ENCODE measurements at places on chromosomes 13 and 19.
A peak's percentile ranks its signal among the peaks of the same experiment; 100 is the strongest.

- DNase-seq, result no peak
Observed at GRCh38 chr19:49687566-49688316, 1.7 kb upstream of the ADM5 start.

DNA sequence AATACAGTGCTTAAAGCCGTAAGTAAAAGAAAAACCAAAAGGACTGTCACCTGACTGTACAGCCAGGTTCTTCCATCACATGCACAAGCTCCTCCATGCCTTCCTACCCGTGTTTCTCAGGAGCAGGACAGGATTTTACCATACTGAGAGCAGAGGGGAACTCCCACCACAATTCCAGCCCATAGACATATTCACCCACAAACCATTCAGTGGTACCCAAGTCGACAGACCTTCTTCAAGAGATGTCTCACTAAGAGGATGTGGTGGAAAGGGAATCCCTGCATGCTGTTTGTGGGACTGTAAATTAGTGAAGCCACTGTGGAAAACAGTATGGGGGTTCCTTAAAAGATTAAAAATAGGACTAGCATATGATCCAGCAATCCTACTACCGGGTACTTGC lies 66.9 kb upstream of the DOCK9 start:
- DNase-seq, result no peak

DNA sequence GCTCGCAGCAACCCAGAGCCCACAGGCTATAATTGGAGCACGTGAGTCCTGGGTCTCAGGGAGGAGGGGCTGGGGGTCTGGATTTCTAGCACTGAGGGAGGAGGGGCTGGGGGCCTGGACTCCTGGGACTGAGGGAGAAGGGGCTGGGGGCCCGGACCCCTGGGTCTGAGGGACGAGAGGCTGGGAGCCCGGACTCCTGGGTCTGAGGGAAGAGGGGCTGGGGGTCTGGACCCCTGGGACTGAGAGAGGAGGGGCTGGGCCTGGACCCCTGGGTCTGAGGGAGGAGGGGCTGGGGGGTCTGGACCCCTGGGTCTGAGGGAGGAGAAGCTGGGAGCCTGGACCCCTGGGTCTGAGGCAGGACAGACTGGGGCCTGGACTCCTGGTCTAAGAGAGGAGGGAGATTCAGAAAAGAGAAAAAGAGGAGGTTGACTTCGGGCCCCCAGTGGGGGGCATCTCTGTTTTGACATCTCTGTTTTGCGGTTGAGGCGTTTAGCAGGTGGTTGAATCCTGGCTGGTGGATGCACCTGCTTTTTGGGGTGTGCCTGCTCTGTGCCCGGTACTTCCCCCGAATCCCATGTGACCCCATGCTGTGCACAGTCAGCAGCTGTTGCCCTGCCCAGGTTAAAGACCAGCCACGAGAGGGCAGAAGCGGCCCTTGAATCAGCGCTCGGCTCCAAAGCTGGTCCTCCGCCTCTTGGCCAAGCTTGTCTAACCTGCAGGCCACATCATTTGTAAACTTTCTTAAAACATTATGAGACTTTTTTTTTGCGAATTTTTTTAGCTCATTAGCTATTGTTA lies 10.5 kb downstream of the PVR start:
- peak; percentile 62 for DNase-seq

GRCh38 chr13:42781352-42781751 lies at the start of gene FAM216B:
Gene FAM216B (plus strand): TSS chr13:42781584. CDS start chr13:42784068, 2,484 bp downstream.
- no peak for DNase-seq

DNA sequence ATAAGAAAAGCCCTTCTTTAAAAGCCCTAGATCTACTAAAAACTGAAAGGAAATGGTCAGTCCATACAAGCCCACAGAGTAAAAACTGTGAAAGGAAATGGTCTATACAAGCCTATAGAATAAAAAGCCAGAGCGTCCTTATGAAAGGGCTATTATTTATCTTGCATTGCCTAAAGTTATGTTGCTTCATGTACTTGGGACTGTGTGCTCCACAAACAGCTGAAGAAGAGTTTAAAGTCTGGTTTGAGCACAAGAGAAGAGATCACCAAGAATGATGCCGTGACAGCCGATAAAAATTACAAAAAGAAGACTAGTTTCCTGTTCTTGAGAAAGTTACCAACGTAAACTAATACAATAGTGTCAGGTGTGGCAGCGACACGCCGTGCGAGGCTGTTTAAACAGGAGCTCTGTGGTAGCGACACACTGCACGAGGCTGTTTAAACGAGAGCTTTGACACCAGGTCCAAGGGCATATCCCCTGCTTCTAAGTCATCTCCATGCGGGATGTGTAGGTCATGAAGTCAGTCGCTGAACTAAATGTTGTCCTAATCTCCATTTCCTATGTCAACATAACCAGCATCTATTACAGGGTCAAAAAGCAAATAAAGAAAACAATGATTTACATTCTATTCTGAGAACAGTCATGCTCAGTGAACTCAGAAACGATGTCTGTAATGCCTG lies 24.9 kb downstream of the PCID2 start:
- no peak for DNase-seq

DNA sequence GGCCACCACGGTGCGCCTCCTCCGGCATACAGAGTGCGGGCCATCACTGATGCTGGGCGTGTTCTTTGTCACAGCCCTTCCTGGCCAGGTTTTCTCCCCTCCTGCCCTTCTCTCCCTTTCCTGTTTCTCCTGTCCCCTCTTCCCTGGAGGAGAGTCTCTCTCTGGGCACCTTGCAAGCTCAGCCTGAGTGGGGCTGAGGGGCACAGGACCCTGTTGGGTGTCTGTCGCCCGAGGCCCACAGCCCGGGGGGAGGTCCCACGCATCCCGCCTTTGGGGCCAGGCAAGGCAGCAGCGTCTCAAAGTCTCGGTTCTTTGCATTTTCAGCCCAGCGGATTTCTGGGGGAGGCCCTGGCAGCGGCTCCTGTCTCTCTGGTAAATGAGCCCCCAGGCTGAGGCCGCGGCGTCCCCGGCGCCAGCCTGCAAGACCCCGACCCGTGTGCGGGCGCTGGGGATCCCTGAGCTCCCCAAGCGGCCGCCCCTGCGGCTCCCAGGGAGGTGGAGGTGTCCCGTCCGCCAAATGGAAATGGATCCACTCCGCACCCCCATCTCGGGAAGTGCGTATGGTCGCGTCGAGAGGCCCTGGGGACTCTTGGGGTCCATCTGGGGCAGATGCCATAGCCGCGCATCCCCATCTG lies 47.2 kb downstream of the COMP start:
- no peak for DNase-seq

- DNase-seq, result no peak
Observed at GRCh38 chr13:78085434-78086225, 167.0 kb upstream of the EDNRB start.

GRCh38 chr13:37621811-37622361 lies 23.3 kb upstream of the POSTN start:
- no peak for DNase-seq

GRCh38 chr13:27334774-27335435 lies 64.3 kb downstream of the RASL11A start:
- DNase-seq, result no peak

GRCh38 chr19:50573741-50574461 lies 5.7 kb upstream of the LRRC4B start:
- DNase-seq, result no peak

GRCh38 chr13:28601581-28601980 lies 57.3 kb upstream of the POMP start:
- DNase-seq, result no peak

GRCh38 chr13:40149611-40150274 lies 494.3 kb downstream of the COG6 start:
- no peak for DNase-seq

DNA sequence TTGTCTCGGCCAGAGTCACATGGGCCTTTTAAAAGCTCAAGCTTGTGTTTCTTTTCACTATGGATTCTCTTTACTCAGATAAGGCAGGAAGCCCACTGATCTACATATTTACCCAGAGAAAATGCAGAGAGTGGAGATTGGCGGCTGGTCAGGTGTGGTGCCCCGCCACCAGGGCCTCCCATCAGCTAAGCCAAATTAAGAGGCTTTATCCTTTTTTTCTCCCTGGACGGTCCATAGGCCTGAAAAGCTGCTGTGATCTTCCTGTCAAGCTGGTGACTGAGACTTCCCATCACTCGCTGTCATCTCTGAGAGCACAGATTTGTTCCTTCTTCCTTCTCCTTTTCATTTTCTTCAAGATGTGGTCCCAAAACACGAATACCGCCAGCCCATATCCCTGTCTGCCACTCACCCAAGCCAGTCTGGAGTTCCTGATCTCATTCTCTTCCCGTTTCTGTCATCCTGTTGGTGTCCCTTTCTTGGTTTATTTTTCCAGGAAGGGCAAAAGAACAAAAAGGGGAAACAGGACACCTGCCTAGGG lies 1.9 kb downstream of the SAFB start:
- no peak for DNase-seq

- DNase-seq, result no peak
Observed at GRCh38 chr13:75407998-75408397, 74.0 kb downstream of the TBC1D4 start.

DNA sequence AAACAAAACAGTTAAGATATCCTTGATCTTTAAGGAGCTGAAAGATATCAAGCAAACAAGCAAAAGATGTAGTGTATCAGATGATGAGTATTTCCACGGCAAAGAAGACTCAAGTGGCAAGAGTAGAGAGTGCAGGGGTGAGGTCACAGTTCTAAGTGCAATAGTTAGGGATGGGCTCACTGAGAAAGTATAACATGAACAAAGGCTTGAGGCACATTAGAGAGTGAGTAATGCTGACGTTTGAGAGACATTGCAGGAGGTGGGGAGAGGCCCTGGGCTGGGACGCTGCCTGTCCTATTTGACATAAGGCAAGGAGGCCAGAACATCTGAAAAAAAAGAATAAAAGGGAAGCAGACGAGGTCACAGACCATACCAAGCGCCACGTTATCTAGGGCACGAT lies 1.4 kb downstream of the DUXA start:
- DNase-seq, result no peak

DNA sequence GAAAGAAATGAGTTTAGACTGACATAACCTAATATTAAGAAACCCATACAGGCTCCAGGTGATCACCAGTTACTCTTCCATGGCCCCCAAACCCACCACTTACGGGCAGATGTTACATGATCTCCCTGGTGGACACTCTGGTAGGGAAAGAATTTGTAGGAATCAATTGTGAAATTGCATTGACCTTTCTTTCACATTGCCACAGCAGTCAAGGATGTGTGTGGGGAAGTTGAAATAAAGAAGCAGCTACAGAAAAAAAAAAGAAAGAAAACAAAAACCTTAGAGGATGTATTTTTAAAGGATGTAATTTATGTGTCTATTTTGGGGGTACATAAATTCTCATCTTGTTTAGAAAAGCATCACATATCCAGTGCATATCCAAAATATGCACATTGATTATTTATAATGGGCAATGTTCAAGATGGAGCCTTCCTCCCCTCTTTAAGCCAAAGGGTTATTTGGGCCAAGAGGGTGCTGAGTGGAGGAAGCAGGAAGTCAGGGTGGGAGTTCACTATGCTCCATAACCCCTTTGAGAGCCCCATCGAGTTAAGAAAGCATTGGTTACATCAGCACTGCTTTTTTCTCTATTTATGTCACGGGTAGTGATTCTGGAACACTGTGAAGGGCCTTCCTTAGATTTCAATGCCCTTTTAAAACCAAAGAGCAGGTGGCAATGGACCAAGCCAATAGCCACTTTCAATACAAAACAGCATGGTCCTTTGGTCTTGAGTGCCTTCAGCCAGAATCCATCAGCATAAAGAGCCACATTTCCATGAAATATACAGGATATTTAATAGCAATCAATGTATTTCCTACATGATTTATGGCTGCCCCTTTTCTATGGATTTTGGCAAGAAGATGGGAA lies 169.6 kb downstream of the LACC1 start:
- DNase-seq, result no peak

DNA sequence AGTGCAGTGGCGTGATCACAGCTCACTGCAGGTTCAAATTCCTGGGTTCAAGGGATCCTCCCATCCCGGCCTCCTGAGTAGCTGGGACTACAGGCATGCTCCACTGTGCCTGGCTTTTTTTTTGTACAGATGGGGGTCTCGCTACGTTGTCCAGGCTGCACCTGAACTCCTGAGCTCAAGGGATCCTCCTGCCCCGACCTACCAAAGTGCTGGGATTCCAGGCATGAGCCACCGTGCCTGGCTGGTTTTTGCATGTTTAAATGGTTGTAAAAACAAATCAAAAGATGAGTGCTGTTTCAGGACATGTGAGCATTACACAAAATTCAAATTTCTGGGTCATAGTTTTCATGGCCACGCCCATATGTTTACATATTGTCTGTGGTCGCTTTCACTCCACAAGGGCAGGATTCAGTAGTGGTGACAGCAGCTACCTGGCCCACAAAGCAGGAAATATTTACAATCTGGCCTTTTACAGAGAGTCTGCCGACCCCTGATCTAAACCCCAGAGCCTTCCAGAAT lies 5.3 kb downstream of the MATK start:
- DNase-seq, result no peak

DNA sequence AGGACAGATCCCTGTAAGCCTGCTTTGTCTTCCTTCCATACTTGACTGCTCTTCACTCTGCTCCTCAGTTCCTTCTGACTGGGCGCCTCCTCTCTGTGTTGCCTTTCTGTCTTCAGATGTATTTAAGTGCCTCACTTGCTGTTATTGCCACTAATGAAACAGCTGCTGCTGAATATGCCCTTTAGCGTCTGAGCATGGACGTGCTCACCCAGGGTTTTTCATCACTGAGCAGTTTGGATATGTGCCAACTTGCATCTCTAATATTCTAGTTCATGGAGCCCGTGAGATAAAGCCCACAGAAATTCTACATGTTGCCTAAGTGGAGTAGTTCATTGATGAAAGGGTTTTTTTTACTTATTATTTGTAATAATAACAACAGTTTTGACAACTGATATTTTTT lies 198.2 kb downstream of the MYO16 start:
- DNase-seq, result no peak

DNA sequence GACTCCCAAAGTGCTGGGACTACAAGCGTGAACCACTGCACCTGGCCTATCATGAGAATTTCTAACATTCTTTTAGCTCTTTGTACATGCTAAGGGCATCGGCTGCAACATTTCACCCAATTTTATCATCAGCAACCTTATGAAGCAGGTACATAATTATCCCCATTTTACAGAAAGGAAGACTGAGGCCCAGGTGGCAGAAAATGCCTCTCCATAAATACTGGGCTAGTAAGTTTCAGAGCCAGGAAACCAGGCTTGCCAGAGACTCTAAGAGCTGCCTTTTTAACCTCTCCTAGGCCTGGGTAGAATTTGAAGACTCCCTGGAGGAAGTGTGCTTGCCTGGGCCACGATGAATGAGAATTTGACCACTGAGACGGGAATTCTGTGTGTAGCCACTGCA lies 2.2 kb downstream of the ERCC2 start:
- DNase-seq, result no peak

- DNase-seq, result peak; percentile 13
Observed at GRCh38 chr13:113297370-113298042, 467 bp downstream of the LAMP1 start.
